Aorta (tissue), 5 donors: ENCODE measurements at places on chromosomes 13 and 19.
A peak's percentile ranks its signal among the peaks of the same experiment; 100 is the strongest.

GRCh38 chr13:72145383-72145782, 278.4 kb upstream of the DACH1 start:
- no peak for DNase-seq

DNA sequence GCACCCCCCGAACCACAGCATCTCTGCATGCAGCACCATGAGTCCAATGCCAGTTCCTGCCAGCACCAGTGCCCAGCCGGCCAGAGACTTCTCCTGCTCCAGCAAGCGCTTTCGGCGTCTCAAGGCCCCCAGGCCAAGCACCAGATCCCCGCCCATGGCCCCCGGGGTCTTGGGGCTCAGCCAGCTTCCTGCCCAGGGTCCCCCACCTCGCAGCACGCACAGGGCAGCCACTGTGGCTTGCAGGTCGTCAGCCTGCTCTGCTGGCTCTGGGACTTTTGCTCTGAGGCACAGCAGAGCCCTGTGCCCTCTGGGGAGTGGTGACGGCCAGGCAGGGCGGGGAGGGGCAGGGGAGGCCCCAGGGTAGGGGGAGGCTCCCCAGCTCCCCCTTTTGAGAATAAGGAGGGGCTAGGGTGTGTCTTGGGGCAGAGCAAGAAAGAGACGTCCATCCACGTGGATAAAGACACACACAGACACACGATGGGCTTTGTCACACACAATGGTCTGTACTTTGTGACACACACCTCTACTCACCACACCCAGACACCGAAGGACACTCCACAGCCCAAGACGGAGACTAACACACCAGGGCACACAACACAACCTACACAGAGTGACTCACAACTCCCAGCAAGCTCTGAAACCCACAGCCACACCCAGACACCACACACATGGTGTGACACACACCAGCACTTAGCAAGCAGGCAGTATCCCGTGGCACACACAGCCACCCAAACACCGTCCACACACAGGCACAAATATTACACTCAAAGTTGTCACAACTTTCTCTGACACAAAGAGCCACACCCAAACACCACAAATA, at the start of gene KCNN4:
KCNN4 (minus strand) TSS at position 268 of the 820 bp plus-strand sequence; CDS start at position 156, 112 bp downstream.
- peak; percentile 77 for DNase-seq

DNA sequence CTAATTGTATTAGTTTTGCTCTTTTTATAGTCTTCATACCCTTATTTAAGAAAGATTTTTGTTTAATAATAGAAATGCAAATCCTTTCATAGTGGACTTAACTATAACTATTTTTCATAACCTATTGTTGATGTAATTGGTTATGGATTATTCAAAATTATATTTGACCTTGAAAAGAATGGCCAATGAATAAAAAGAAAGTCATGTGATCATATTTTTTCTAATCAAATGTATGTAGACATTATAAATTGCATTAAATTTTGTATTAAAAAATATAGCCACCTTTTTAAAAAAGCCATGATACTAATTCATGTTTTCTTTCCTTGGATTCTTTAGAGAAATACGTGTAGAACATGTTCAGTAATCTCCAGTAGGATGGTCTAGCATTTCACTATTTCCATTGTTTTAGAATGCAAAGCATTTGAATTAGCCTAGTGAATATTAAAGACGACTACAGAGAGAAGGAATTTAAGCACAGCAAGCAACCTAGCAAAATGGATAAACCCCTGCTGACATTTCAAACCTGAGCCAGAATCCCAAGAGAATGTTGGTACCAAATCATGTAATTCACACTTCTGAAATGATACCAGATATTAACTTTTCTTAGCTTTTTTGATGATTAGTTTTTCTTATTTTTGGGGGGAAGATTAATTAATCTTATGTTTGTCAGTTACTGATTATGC, 1297.4 kb upstream of the MIR17HG start:
- no peak for DNase-seq

GRCh38 chr13:77384999-77385398, 58.1 kb upstream of the MYCBP2 start:
- DNase-seq: no peak

GRCh38 chr13:21613791-21614190, 9.8 kb upstream of the MICU2 start:
- DNase-seq: no peak

GRCh38 chr13:34258646-34259386, 440.9 kb downstream of the RFC3 start:
- DNase-seq: no peak

GRCh38 chr13:77262198-77262597, 64.7 kb downstream of the MYCBP2 start:
- DNase-seq: no peak

DNA sequence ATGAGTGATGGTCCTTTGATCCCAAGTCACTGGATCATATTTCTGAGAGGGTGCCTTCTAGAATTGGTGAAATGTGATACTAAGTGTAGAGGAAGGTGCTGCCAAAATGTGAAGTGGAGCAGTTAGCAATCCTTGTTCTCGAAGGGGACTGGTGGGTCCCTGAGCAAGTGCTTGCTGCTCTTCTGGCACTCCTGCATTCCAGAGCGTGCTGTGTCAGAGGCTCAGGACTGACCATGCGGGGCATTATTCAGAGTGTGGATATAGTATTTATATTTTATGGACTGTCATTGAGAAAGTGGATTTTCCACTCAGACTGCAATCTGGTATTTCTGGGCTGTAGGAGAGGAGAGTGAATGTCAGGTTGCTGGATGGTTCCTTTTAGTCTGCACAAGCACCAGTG, 152.6 kb upstream of the KL start:
- no peak for DNase-seq

DNA sequence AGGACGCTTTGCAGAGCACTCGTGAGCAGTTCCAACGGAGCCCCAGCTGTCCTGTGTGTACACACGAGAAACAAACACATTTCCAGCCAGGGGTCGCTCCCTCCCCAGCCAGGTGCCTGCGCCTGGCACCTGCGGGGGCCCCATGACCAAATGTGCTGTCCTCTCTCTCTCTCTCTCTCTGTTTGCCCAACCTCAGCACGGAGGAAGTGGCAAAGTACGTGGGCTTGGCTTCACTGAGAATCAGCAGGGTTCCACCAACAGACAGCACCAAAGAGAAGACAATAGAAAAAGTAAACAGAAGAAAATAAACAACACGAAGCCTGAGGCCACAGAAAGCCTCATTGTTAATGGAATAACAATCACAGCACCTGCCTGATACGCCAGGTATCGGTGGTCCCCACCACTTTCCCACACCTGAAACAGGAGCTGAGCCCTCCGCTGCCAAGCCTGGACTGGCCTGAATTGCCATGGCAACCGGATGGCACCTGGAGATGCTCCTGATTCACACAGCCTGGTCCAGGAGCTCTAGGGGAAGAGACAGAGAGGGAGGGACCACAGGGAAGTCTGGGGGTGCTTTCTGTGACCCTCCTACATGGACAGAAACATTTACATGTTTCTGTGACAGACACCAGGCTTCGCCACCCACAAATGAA, 103.9 kb upstream of the CACNA1A start:
- DNase-seq: peak; percentile 17

DNA sequence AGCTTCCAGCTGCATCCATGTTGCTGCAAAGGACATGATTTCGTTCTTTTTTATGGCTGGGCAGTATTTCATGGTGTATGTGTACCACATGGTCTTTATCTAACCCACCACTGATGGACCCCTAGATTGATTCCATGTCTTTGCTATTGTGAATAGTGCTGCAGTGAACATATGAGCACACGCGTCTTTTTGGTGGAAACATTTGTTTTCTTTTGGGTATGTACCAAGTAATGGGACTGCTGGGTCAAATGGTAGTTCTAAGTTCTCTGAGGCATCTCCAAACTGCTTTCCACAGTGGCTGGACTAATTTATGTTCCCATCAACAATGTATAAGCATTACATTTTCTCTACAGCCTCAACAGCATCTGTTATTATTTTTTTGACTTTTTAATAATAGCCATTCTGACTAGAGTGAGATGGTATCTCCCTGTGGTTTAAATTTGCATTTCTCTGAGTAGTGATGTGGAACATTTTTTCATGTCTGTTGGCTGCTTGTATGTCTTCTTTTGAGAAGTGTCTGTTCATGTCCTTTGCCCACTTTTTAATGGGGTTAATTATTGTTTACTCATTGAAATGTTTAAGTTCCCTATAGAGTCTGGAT, 6.8 kb upstream of the UBE2L5 start:
- no peak for DNase-seq

- no peak for DNase-seq
These were observed 95.6 kb upstream of the RFC3 start for GRCh38 chr13:33722216-33722915.

- DNase-seq: no peak
These were observed 41.7 kb upstream of the UBL3 start for GRCh38 chr13:29892151-29892550.

DNA sequence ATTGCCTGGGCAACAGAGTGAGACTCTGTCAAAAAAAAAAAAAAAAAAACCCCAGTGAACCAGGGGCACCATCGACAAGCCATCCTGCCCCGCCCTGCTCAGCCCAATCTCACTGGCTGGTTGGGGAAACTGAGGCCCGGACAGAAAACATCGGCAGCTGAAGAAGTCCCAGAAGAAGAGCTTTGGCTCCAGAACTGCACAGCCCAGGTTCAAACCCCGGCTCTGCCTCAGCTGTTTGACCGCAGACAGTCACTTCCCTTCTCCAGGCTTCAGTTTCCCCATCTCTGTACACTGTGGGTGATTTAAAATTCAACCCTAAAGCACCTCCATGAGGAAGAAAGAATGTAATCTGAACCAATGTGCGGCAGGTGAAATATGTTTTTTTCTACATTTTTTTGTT, 9.4 kb upstream of the SEMA6B start:
- no peak for DNase-seq

DNA sequence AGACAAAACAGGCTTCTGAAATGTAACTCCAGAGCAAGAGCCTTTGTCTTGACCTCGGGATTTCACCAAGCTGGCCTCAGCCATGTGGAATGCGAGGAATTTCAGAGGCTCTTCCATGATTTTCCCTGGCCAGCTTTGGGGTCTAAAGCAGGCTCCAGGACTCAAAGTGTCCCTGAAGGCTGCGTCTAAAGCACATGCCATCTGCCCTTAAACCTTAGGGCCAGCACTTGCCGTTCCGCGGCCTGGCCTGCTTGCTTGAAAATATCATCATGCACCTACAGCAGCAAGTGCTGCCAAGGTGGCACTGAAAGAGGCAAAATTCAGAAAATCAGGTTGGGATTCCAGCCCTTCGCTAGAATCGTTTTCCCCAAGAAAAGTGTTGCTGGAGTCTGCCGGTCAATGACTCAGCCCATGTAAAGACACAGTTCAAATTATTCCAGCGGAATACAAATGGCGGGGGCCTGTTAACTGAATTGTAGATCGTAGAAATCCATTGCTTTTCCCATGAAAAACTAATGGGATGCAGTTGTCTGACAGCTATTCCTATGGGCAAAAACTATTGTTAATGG, 105.7 kb upstream of the RAP2A start:
- DNase-seq: no peak

DNA sequence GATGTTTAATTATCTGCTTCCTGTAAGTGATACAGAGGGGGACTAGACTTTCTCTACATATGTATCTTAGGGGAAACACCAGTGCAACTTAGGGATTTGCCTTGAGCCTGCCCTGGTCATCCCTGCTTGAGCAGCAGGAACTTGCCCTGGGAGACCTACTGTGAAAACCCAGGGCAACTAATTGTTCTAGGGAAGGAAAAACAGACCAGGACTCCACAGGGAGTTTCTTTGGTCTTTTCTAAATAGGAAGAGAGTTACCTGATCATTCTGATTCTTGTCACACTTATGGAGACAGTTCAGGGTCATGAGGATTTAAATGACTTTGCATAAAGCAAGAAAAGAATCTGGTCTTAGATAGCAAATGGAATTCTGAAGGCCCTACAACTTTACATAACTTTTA, 89.1 kb downstream of the WASF3 start:
- no peak for DNase-seq

- peak; percentile 82 for DNase-seq
These were observed 9.4 kb downstream of the BCL3 start for GRCh38 chr19:44757735-44758505.

- DNase-seq: no peak
These were observed 512 bp upstream of the ZNF93 start for GRCh38 chr19:19900139-19900728.

DNA sequence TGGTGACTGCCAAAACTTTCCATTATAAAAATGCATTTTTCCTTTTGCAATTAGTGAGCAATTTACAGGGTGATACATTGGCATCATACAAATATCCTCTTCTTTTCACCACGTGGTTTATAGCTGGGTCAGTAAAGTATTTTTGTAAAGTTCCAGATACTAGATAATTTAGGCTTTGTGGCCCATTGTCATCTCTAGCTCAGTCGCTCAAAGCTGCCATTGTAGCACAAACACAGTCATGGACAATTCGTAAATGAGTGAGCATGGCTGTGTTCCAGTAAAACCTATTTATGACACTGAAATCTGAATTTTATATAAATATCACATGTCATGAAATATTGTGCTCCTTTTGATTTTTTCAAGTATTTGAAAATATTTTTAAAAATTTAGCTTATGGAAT, 162.9 kb downstream of the USP12 start:
- DNase-seq: no peak

GRCh38 chr13:78608252-78608687, 4.9 kb upstream of the POU4F1 start:
- DNase-seq: no peak

DNA sequence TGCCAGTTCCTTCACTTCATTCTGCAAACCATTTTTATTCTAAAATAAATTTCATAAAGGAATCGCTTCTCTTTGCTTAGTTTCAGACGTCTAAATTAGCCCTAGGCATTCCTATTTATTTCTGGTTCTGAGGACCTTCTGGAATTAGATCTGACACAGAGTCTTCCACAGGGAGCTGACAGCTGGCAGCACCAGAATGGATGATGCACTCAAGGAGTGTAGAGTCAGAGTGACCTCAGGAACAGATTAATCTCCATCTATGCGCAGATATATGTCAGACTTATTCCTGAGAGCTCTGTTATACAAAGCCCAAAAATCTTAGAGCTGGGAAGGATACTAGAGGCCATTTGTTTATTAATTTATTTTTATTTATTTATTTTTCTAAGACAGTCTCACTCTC, 450.8 kb downstream of the HS6ST3 start:
- no peak for DNase-seq

DNA sequence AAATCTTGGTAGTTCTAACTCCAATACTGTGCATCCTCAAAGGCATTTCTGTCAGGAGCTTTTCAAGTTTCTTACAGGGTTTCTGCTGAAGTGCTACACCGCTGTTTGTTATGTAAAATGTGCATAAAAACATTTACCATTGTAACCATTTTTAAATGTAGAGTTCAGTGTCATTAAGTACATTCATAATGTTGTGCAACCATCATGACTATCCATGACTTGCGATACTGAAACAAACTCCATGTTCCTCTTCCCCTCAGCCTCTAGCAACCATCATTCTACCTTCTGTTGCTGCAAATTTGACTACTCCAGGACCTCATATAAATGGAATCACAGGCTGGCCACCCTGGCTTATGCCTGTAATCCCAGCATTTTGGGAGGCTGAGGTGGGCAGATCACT, 14.4 kb upstream of the SLC25A42 start:
- DNase-seq: no peak
